ENCODE measurements at places on chromosomes 2 and 18. TPM values are rescaled to one million over a fixed set of nuclear protein-coding genes. Genes with fewer than 3 reads are reported as not detected.

DNA sequence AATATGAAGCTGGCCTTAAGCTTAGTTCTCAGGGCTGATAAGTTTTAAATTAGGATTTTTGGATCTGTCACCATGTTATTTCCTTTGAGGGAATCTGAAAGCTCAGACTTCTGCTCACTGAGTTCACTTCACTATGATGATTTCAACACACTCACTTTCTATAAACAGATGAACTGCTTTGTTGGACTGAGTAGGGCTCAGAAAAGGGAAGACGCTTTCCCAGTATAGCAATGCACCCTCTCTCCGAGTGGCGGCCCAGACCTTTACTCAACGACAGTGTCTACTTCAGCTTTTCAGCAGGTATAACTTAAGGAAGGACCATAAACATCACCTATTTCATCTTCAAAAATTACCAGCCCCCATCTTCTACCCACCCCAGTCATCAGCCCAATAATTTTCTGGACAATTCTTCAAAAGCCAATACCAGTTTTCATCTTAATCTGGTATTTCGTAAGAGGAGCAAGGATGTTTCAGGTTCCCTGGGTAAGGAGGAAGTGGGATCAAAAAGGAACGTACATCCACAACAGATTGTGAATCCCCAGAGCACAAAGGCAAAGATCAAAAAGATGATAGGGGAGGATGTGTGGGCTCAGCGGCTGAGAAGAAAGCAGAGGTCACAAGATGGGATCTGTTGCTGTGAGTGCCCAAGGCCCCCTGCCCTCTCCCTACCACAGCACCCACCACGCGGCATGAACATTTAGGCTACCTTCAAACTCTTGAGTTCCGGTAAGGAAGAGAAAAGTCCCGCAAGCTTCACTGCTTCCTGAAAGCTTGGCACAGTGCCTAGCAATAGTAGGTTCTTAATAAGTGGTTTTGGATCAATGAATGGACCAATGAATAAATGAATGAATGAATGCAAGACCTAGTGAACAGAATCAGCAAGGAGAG is 41.9 kb downstream of the LPIN2 start:
- no peak for DNase-seq

DNA sequence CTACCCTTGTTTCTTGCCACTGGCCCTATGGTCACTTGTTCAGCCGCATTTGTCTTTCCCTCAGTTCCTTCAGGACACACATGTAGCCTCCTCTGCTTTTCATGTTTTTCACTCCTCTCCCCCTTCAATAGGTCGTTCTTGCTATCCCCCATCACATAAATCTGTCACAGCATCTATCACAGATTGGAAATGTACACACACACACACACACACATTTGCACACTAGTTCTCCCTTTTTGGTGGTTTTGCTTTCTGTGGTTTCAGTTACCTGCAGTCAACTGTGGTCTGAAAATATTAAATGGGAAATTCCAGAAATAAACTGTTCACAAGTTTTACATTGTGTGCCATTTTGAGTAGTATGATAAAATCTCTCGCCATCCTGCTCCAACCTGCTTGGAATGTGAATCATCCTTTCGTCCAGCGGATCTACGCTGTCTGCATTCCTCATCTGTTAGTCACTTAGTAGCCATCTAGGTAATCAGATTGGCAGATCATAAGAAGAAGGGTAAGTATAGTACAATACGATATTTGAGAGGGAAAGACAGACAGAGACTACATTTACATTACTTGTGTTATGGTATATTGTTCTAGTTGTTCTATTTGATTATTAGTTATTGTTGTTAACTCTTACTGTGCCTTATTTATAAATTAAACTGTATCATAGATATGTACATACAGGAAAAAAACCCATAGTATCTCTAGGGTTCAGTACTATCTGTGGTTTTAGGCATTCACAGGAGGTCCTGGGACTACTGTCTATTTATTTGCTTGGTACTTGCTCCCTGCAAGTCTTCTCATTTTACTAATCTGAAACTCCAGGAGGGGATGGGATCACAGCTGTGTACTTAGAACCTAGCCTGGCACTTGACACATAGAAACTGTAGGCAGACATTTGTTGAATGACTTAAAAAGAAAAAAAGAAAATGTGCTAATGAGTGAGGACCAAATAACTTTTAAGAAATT is 86.1 kb upstream of the PNPT1 start:
- DNase-seq = no peak

- DNase-seq = no peak
Observed at GRCh38 chr2:208130712-208131110, 1.1 kb upstream of the CRYGC start.

GRCh38 chr2:108553209-108553919 is 19.1 kb downstream of the LIMS1 start:
- no peak for DNase-seq

- no peak for DNase-seq
Observed at GRCh38 chr2:215536510-215536909, 100.6 kb upstream of the FN1 start.

- DNase-seq = no peak
Observed at GRCh38 chr18:58335821-58336220, 291.8 kb downstream of the NEDD4L start.

DNA sequence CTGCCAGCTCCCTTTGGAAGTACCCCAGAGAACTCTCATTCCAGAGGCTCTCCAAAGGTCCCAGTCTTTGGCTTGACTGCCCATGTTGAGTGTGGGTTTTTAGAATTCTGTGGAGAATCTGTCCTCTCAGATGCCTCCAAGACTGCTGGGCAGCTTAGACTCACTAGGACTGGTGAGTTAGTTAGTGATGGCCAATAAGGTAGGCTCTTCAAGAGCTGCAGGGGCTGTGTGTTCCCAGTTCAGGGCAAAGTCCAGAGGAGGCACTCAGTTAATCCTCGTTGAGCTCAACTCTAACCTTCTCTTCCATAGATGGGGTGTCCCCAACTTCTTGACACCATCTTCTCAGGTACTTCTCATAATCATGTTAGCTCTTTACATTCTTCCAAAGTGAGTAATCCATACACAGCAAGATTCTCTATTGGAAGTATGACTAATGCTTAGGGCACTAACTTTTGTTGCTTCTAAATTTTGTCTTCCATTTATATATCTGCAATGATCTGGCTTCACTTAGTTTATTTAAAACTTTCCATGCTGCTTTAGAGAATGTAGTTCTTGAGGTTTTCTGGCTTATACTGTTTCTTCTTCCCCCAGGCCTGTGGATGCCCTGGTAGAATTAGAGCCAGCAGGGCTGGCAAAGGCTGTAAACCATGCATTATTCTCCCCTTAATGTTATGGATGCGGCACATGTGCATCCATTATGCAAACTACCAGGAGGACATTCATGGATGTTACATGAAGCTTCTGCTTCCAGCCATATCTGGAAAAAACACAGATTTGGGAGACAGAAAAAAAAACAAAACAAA is 88.9 kb downstream of the POLE4 start:
- DNase-seq = no peak

- DNase-seq = no peak
Observed at GRCh38 chr2:192007581-192008228, 160.8 kb upstream of the CAVIN2 start.

GRCh38 chr2:208545403-208546042 is 138.9 kb downstream of the PTH2R start:
- DNase-seq = no peak

- DNase-seq = no peak
Observed at GRCh38 chr2:223363085-223363484, 239.1 kb downstream of the SCG2 start.

DNA sequence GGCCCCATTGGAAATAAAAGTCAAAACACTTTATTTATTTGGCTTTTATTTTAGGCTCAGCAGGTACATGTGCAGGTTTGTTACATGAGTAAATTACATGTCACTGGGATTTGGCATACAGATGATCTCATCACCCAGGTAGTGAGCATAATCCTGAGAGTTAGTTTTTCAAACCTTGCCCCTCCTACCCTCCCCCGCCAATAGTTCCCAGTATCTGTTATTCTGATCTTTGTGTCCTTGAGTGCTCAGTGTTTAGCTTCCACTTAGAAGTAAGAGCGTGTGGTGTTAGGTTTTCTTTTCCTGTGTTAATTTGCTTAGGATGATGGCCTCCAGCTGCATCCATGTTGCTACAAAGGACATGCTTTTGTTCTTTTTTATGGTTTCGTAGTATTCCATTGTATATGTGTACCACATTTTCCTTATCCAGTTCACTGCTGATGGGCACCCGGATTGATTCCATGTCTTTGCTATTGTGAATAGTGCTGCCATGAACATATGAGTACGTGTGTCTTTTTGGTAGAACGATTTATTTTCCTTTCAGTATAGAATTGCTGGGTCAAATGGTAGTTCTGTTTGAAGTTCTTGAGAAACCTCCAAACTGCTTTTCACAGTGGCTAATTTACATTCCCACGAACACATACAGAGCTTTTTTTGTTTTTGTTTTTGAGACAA is 47.9 kb downstream of the ARMC9 start:
- no peak for DNase-seq

DNA sequence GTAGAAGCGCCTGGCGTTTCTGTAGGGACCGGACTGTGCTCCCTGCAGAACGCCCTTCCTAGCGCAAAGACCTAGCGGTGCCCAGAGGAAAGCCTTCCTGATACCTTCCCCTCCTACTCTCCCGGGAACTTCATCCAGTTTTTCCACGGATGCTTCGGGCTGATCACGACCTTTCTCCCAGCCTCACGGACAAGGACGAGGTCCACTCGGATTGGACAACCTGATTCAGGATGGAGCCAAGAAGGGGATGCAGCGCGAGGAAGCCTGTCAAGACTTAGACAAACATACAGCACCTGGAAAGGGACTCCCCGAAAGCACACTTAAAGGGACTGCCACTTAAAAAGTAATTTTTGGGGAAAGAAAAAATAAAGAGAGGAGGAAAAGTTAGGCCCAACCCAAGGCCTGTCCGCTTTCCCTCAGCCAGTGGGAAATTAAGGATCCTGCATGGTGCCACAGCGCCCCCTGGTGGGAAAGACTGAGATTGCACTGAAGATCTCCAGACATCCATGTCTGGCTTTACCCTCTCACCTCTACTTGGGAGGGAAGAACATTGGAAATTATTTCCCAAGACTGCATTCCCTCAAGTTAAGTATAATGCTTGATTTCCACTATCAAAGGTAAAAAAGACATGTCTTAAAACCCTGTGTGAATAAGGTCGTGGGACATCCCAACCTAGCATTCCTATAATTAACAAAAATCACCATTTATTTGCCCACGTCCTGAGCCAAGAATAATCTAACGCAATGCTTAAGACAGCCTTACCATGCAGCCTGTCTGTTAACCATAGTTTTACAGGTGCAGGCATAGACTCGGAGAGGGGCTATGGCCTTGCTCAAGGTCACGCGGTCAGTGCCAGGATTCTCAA is 13.4 kb upstream of the COPS8 start:
- peak; percentile 63 for DNase-seq

DNA sequence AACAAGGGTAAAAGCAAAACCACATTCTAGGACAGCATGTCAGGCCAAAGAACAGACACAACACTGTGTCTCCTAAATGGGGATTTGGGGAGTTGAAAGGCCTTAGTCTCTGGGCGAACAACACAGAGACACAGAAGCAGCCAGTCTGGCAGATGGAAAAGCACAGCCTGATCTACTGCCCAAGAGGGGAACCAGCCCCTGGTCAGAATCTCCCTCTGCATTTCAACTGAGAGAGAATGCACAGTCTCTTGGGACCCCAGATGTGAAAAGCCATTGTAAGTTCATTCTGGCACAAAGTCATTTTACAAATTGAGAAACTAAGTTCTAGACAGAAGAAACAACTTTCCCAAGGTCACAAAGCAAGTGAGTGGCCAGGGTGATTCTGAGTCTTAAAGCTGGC is 331.7 kb downstream of the TNS1 start:
- DNase-seq = no peak

- no peak for DNase-seq
Observed at GRCh38 chr2:127465258-127465657, 47.0 kb downstream of the PROC start.

- DNase-seq = no peak
Observed at GRCh38 chr2:154375579-154375931, 322.9 kb upstream of the KCNJ3 start.

DNA sequence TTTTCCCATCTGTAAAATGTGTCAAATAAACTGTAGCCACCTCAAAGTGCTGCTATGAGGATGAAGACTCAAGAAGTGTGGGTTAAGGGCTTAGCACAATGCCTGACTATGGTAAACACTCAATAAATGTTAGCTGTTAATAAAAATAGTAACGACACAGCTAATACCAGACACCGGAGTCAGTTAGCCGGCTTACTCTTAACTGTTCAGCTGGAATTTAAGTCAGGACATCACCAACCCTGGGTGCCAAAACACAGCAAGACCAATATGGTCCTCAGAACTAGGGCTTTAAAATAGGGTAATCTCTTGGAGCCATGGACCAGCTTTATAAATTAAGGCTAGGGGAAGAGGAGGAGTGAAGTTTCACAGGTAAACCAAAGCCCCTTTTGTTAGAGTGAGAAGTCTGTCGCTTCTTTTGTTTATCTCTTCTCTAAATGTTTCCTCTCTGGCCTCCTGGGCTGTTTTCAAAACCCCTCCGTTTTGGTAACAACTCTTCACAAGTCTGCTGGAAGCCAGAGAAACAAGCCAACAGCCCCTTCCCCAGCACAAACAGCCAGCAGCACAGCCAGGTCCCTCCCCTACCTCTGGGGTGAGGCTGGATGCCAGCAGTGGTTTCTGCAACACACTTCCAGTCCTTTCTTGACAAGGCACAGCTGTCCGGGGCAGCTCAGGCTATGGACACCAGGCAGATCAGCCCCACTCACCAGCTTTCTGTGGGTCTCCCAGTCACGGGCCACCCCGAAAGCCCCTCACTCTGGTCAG is 13.8 kb upstream of the FZD7 start:
- no peak for DNase-seq

GRCh38 chr2:142872882-142873724 is 4.4 kb upstream of the KYNU start:
- no peak for DNase-seq

DNA sequence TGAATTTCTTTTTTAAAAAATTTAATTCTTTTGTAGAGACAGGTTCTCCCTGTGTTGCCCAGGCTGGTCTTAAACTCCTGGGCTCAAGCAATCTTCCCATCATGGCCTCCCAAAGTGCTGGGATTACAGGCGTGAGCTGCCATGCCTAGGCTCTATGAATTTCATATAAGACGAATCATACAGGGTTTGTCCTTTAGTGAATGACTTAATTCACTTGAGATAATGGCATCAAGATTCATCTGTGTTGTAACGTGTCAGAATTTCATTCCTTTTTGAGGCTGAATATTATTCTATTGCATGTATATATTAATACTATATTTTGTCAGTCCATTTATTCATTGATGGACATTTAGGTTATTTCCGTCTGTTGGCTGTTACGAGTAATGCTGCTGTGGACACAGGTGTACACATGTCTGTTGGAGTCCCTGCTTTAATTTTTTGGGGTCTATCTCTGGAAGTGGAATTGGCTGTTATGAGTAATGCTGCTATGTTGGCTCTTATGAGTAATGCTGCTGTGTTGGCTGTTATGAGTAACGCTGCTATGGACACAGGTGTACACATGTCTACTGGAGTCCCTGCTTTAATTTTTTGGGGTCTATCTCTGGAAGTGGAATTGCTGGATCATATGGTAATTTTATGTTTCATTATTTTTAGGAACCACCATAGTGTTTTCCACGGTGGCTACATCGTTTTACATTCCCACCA is 210.6 kb downstream of the CAMKMT start:
- no peak for DNase-seq

Gene BARD1
- total RNA-seq = 41.8 TPM

Gene UGT1A10
- 0.36 TPM for total RNA-seq

Gene SKA1
- 0.08 TPM for total RNA-seq

Gene PLEKHH2
- 10.4 TPM for total RNA-seq

Gene CHRND
- total RNA-seq = not detected

Data from lower leg skin (tissue), 4 donors.